ENCODE measurements at places on chromosomes 7 and 10.

- no peak for DNase-seq
Measured at GRCh38 chr10:103673606-103674005, 180.1 kb downstream of the NEURL1 start.

- DNase-seq: peak; percentile 68
Measured at GRCh38 chr7:12685550-12685949, 1.9 kb upstream of the ARL4A start.

DNA sequence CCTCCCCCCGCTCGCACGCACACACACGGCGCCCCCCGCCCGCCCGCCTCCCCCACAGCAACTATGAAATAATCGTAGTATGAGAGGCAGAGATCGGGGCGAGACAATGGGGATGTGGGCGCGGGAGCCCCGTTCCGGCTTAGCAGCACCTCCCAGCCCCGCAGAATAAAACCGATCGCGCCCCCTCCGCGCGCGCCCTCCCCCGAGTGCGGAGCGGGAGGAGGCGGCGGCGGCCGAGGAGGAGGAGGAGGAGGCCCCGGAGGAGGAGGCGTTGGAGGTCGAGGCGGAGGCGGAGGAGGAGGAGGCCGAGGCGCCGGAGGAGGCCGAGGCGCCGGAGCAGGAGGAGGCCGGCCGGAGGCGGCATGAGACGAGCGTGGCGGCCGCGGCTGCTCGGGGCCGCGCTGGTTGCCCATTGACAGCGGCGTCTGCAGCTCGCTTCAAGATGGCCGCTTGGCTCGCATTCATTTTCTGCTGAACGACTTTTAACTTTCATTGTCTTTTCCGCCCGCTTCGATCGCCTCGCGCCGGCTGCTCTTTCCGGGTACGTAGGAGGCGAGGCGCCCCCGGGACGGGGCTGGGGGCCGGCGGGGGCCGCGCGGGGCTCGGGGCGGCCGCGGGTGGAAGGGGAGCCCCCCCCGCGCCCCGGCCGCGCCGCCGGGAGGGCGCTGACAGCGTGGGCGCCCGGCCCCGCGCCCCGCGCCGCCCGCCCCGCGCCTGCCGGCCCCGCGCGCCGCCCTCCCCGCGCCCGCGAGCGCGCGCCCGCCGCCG is 441 bp downstream of the BMI1 start:
- DNase-seq: peak; percentile 79

GRCh38 chr10:59682986-59683937 is 26.4 kb downstream of the SLC16A9 start:
- DNase-seq: no peak

DNA sequence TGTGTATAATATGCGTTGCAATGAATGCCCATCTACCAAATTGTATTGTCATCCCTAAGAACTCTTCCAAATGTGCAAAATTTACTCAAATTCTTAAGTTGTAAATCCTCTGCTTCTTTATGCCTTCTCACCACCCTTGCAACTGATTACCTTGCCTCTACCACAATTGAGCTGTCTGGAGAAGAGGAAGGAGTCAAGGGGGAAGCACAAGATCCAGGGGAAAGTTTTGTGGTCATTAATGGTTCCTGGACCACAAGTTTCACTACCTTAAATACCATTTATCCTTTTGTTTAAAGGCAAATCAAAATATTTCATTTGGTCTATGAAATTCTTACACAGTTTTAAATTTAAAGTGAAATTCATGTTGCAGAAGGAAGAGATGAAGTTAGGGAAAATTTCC is 16.7 kb downstream of the CRPPA start:
- no peak for DNase-seq

DNA sequence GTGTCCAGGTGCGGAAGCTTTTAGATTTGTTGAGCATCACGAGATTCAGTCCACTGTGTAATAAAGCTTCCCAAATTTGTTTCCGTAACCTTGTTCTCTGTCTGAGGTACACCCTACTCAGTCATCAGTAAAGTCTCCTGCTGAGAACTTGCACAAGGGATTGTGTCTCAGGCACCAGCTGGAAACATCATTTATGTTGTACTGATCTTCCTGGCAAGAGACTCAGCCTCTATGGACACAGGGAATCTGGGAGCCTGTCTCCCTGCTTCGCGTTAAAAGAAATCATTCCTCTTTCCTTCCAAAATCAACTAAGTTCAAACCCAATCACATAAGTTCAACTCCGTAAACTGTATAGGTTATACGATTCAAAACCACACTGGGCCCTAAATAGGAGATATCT is 336.8 kb downstream of the GPR37 start:
- DNase-seq: no peak

DNA sequence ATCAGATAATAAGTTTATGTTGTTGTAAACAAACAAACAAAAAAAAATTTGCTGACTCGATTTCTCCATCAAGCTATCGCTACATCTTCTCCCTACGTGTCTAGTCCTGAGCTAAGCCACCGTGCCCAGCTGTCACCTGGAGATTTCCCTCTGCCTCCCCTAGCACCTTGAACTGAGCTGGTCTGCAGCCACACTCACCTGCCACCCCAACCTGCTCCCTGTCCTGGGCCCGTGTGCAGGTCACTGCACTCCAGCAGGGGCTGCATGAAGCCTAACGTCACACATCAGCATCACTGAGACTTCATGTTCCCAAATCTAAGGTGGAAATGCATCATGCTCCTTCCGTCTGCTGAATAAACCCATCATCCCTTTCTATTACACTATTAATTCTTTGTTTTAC is 44.4 kb downstream of the TEX36 start:
- no peak for DNase-seq
